Stimulated activated CD4-positive, alpha-beta T cell treated with anti-CD3 and anti-CD28 coated beads, TNF-alpha, amount 100 ng/mL, for 1 hour (primary cell): ENCODE measurements at places on chromosomes 16 and 17.

- DNase-seq, result no peak
Measured at GRCh38 chr16:24671455-24671954, 57.9 kb upstream of the TNRC6A start.

- DNase-seq, result no peak
Measured at GRCh38 chr17:63997341-63998048, 656 bp upstream of the PRR29 start.

DNA sequence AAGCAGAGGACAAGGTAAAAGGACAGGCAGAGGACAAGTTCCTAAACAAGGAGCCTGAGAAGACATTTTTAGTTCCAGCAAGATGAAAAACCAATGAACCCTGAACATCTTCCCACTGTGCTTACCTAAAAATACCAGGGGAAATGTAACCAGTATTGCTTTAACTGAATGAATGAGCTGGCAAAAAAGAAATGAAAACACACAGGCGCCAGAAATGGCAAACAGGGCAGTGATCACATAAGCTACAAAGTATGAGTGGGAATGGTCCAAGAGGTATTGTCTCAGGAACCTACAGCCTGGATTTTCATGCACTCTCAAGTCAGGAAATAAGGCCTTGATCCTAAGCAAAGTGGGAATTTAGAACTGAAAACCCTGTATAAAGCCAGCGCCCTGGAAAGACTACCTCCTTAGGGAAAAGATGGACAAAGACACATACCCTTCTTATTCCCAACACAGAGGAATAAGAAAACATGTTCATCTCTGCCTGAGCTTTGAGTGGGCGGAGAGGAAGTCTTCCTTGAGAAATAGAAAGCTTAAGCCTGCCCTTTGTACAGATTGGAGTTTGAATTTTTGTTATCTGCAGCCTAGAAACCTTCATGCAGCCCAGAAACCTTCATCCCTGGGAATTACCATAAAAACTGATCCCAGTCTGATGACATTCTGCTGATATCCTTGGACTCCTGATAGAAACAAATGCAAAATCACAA, 2.1 kb downstream of the CMTM2 start:
- no peak for DNase-seq

- no peak for DNase-seq
Measured at GRCh38 chr16:21302898-21303528, 24.9 kb upstream of the CRYM start.

DNA sequence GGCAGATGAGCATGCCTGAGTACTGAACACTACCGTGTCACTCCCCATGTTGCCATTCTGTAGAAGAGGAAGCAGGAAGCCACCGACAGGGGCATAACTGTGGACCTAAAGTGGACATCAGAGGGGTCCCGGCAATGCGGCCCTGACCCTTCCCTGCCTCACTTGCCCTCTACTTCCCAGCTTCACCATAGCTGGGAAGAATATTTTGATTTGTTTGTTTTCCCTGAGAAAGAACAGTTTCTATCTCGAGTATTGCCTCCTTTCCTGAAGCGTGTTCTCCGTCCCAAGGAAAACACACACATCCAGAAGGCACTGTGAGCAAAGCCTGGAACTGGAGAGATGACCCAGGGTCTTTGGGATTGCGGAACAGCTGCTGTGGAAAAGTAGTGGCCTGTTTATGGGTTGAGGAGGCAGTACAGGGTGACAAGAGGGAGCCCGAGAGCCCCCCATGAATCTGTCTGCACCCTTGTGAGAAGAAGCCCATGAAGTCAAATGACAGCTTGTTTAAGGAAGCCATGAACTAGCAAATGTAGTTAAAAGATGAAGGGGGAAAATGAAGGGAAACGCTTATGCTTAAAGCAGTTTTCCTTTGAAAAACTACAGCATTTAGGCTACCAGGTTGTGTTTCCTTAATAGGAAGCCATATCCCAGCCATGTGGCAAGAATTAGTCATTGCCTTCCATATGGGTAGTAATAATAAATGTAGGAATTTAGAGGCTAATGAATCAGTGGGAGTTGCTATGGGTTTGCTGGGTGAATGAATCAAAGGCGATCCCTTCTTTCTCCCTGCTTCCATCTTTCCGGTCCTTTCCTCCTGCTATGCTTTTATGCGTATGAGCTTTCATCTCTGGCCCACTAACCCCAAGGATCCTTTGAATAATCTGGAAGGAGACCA, 90.0 kb upstream of the TBX2 start:
- DNase-seq, result no peak

- DNase-seq, result no peak
Measured at GRCh38 chr17:64651889-64652288, 10.2 kb downstream of the SMURF2 start.

GRCh38 chr17:64008830-64009229, 10.7 kb downstream of the PRR29 start:
- no peak for DNase-seq

GRCh38 chr17:43021741-43022512, at the start of gene VAT1:
Gene VAT1 (minus strand): TSS chr17:43022385. CDS start chr17:43022322, 63 bp downstream.
- DNase-seq, result peak; percentile 55

- DNase-seq, result no peak
Measured at GRCh38 chr16:11138769-11139325, 117.2 kb downstream of the SOCS1 start.

- no peak for DNase-seq
Measured at GRCh38 chr17:19296786-19297778, 59.9 kb downstream of the EPN2 start.

GRCh38 chr16:57153841-57154240, 32.0 kb downstream of the PSME3IP1 start:
- no peak for DNase-seq

DNA sequence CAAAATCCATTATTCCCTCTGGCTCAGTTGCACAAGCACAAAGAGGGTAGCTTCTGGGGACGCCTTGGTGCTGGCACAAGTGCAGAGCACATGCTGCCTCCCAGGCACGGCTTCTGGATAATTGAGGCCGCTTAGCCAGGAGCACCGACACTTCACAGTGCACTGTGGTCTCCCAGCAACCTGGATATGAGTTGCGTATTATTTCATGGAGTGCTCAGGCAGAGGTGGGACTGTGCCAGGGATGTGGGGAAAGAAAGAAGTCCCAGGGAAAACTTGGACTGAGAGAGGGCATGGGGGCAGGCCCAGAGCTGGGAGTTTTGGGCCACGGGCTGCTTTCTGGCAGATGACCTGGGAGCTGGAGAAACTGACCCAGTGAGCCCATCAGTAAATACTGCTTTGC, 37.5 kb downstream of the MPRIP start:
- no peak for DNase-seq

GRCh38 chr16:85622683-85623082, 9.6 kb downstream of the GSE1 start:
- DNase-seq, result no peak

GRCh38 chr17:77637818-77638575, 320.5 kb upstream of the TNRC6C start:
- no peak for DNase-seq

DNA sequence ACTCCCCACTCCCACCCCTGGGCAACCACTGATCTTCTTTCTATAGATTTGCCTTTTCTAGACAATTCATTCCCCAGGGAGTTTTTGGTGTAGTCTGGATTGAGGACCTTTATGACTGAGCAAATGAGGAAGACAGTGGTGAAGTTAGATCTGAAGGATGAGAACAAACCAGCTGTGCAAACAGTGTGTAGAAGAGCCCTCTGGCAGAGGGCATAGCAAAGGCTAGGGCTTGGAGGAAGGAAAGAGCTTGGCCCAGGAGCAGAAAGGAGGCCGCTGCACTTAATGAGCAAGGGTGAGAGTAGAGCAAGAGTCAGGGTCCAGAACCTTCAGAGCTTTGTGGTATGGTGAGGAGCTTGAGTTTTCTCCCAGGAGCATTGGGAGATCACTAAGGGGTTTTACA, 352.7 kb downstream of the CA10 start:
- no peak for DNase-seq

GRCh38 chr17:48556229-48556575, 11.3 kb upstream of the HOXB2 start:
- no peak for DNase-seq

- DNase-seq, result no peak
Measured at GRCh38 chr16:75745242-75745641, 19.0 kb upstream of the CPHXL start.

DNA sequence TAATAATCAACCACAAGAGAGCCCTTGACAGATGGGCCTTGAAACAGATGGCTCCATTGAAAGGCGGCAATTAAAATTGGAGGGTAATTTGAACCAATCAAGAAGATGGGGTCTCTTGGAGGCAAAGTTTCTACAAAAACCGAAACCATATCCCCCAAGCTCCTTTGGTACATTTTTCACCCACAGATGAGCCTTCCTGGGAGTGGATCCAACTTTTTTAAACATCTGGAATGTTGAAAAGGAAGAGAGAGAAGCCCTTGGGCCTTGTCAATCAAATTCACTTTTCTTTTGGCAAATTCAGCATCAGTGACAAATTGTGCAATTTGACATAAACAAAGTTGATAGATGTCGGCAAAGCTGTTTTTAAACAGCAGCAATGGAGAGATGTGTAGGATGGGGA, 13.2 kb upstream of the NUP93 start:
- DNase-seq, result no peak

DNA sequence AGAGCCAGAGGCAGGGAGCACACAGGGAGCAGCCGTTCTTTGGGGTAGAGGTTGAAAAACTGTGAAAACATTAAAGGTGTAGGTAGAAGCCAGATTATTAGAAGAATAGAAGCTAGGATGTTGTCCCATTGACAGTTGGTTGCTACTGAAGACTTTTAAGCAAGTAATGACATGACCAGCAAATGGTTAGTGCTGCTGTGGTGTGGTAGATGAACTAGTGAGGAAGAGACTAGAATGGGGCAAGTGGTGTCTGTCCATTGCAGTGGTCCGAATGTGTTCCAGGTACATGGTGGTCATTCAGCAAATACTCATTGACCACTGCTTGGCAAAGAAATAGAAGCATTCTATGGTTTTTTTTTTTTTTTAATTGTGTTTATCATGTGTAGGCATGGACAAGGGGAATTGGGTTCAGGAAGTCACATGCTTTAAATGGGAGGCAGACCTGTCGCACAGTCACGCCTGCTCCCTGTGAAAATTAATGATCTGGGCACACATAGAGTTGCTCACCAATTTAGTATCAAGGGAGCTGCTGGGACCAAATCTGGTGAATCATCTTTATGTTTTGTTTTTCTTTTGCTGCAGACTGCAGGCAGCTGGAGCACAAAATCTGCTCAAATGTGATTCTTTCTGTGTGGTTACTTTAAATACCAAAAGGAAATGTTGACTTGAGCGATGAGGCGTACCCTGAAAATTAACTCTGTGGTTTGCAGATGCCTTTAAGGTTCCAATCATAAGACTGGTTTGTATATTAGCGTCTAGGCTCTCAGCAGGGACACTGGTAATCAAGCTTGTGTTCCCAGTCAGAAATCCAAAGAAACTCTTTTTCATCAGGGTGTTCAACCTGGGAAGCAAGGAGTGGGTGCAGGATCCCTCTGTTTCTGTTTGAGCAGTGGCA, 30.7 kb downstream of the YPEL2 start:
- peak; percentile 6 for DNase-seq

DNA sequence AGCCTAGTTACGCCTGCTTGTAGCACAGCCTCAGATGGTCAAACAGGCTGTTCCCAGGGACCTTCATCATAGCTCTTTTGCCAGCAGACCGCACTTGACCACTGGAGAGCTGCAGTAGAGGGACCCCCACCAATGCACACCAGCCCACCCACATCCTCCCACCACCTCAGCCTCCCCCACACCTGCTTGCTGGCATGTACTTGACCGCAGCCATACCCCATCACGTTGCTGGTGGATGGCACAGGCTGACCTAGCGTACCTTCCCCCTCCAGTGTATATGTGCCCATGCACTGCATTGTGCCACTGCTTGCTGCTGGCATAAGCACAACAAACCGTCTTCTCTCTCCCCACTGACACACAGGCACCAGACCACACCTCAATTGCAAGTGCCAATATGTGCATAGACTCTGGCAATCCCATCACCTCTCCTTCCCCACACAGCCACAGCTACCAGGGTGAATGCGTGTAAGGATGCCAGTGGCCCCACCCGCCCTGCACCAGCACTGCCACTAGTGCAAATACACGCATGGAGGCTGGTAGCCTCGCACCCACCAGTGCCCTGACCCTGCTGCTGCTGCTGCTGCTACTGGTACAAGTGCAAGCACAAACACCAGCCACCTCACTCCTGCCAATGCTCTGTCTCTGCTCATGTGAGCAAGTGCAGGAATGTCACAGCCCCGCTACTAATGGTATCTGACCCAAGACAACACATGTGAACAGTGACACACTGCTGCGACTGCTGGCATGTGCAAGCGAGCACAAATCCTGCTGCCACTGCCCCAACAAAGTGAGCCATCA, 1377.6 kb downstream of the CDH11 start:
- no peak for DNase-seq

GRCh38 chr16:11032922-11033291, 88.5 kb downstream of the CLEC16A start:
- DNase-seq, result no peak

GRCh38 chr17:56700919-56701420, 107.5 kb downstream of the NOG start:
- DNase-seq, result no peak

GRCh38 chr17:17072546-17072945, 30.3 kb downstream of the MPRIP start:
- DNase-seq, result no peak

DNA sequence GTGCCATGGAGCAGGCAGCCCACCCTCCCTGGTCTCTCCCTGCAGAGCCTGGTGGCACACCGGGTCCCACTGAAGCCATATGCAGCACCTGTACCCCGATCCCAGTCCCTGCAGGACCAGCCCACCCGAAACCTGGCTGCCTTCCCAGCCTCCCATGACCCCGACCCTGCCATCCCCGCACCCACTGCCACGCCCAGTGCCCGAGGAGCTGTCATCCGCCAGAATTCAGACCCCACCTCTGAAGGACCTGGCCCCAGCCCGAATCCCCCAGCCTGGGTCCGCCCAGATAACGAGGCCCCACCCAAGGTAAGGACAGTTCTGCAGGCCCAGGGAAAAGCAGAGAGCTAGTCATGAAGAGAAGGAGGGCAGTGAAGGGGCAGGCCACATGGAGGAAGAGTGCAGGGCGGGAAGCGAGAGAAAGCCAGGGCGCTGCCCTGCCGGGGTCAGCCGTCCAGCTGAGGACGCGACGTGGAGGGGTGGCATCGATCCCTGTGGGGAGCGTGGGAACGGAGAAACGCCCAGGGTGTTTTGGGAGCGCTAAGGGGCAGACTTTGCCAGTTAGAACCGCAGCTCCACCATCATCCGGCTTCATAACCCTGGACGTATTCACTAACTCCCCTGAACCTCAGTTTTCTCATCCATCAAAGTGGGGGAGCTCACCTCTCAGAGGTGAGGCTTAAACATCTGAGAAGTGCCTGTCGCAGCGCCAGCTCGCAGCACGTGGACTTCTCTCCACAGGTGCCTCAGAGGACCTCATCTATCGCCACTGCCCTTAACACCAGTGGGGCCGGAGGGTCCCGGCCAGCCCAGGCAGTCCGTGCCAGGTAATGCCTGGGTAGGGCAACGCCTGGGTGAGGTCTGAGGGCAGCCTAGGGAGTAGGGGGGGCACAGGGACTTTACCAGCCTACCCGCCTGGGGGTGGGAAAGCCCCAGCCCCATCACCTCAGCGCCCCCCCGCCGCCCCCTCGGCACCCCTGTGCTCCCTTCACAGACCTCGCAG, 7.6 kb upstream of the C17orf107 start:
- no peak for DNase-seq
